ENCODE measurements at places on chromosomes 2 and 18. TPM values are rescaled to one million over a fixed set of nuclear protein-coding genes. Genes with fewer than 3 reads are reported as not detected.

The GPR39 gene
- total RNA-seq = 1.3 TPM

The MRPL30 gene
- 40.4 TPM for total RNA-seq

The FZD7 gene
- total RNA-seq = 82.4 TPM

The ASB1 gene
- 33.5 TPM for total RNA-seq

The KIF1A gene
- total RNA-seq = not detected

The ACTG2 gene
- total RNA-seq = 4.1 TPM

The DPYSL5 gene
- not detected for total RNA-seq

The EVX2 gene
- total RNA-seq = not detected

The COL6A3 gene
- total RNA-seq = 2,183 TPM

All from smooth muscle cell of trachea (primary cell).